ENCODE measurements at places on chromosomes 1 and 21.

- DNase-seq = no peak
Observed at GRCh38 chr21:42041711-42042110, 29.4 kb upstream of the UMODL1 start.

DNA sequence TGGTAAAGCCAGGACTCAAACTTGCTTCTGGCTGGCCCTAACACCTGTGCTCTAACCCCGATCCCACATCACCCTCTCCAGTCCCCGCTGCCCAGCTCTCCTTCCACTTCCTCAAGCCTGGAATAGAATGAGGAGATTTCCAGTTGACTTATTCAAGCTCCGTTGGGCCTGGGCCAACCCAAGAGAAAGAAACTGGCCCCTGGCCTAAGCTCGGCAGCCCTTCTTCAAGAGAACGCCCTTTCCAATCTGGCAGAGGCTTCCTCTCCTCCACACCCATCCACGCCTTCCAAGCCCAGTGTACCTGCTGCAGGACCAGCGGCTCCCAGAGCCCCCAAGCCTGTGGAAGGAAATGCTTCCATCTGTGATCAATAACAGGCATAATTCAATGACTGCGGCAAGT, 51.9 kb downstream of the LRRN2 start:
- no peak for DNase-seq

- no peak for DNase-seq
Observed at GRCh38 chr1:2598329-2598931, 11.9 kb downstream of the PRXL2B start.

DNA sequence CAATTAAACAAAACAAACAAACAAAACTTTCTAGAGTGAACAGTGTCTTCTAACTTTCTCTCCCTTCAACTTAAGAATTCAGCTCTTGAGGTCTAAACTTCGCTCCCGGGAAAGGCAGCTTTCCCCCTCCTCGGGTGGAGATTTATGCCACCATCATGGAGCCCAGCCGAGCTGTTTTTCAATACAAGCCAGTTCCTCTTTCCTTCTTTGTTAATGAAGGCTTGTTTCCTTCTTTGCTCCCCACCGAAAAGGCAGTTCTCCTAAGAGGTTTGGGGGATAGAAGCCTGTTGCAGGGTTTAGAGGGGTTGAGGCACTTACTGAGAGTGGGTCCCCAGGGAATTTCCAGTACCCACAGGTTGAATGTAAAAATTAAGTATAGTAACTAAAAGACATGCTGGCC, 26.5 kb downstream of the OLIG1 start:
- DNase-seq = no peak
